ENCODE measurements at places on chromosomes 11 and 22.
A peak's percentile ranks its signal among the peaks of the same experiment; 100 is the strongest.

DNA sequence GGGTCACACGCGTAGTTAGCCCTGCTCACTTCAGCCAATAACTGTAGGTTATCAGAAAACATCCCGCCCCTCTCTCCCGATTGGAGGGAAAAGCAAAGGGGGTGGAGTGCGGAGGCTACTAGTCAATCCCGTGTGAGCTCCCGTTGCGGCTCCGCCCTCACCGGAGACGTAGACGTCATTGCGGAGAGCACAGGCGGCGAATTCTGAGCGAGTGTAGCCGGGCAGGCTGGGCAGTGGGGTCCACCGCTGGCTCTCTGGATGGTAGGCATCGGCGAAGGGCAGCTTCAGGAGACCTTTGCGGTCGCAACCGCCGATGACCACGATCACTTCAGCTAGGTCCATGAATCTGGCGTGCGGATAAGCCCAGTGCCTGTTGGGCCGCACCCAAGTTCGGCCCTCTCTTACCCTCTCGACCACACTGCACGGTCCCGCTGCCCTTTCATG is 4.7 kb downstream of the KLHL35 start:
- no peaks in the 10 kb centered on the region for H3K27me3 ChIP-seq
- H3K4me1 ChIP-seq: peaks cover 21% of the 10 kb centered on the region
- H3K27ac ChIP-seq: no peak overlapping the region
- peak; percentile 95 for DNase-seq

GRCh38 chr11:33892906-33893594 is 1.2 kb upstream of the LMO2 start:
- H3K4me3 ChIP-seq: no peak overlapping the region
- H3K36me3 ChIP-seq: no peaks in the 10 kb centered on the region
- no peak for DNase-seq
- H3K27ac ChIP-seq: no peak overlapping the region
- peaks cover 19% of the 10 kb centered on the region for H3K27me3 ChIP-seq
- no peaks in the 10 kb centered on the region for H3K4me1 ChIP-seq

- no peaks in the 10 kb centered on the region for H3K36me3 ChIP-seq
- no peaks in the 10 kb centered on the region for H3K27me3 ChIP-seq
- peak; percentile 74 for DNase-seq
- peak overlapping the region; percentile 44 for H3K4me3 ChIP-seq
- peaks cover 16% of the 10 kb centered on the region for H3K4me1 ChIP-seq
- no peak overlapping the region for H3K27ac ChIP-seq
These were observed 21.9 kb upstream of the SCN2B start for GRCh38 chr11:118198370-118198769.

GRCh38 chr11:68988491-68988890 is 7.7 kb upstream of the MRGPRD start:
- H3K27me3 ChIP-seq: peaks cover 41% of the 10 kb centered on the region
- no peak overlapping the region for H3K4me3 ChIP-seq
- H3K27ac ChIP-seq: no peak overlapping the region

DNA sequence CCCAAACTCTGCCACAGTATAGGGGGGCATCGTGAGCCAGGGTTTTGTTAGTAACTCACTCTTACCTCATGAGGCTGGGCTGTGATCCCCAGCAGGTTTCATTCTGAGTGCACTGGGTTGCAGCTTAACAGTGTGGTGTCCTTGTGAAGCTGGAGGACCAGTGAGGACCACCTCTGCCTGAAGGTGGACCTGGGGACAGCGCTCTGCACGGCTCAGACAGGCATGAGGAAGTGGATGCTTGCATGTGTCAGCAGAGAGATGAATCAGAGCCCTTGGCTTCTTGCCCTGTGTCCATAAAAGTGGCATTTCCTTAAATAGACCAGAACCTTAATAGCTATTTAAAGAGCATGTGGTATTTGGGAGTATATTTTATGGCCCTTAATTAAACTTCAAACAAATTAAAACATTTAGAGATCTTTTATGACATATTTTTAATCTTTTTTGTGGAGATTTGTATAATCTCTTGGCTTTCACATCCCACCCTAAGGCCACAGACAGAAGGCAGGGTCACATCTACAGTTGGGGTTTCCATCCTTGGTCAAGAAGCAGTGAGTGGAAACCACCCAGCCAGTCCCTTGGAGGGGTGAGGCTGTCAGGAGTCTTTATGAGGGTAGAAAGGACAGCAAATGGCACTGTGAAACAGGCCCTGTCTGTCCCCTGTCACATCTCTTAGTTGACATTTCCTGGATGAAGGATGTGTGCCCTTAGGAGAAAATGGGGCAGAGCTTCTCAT is 24.8 kb upstream of the ADORA2A start:
- DNase-seq: peak; percentile 97
- 0 out of 2 replicates have a peak, but pooled peaks cover 9% of the 10 kb centered on the region for H3K36me3 ChIP-seq
- peaks cover 33% of the 10 kb centered on the region for H3K4me1 ChIP-seq
- H3K4me3 ChIP-seq: peak overlapping the region; percentile 25
- no peaks in the 10 kb centered on the region for H3K27me3 ChIP-seq
- H3K27ac ChIP-seq: peak overlapping the region; percentile 77

GRCh38 chr22:47279337-47279736 is 516.9 kb downstream of the TBC1D22A start:
- no peak overlapping the region for H3K4me3 ChIP-seq
- no peak overlapping the region for H3K27ac ChIP-seq
- H3K36me3 ChIP-seq: no peaks in the 10 kb centered on the region

GRCh38 chr11:2561696-2562581 is 117.1 kb downstream of the KCNQ1 start:
- no peak overlapping the region for H3K27ac ChIP-seq
- no peaks in the 10 kb centered on the region for H3K27me3 ChIP-seq
- H3K36me3 ChIP-seq: no peaks in the 10 kb centered on the region
- H3K4me3 ChIP-seq: no peak overlapping the region

GRCh38 chr22:49079027-49079725 is 748.5 kb downstream of the BRD1 start:
- no peak for DNase-seq
- no peaks in the 10 kb centered on the region for H3K4me1 ChIP-seq
- H3K27me3 ChIP-seq: peaks cover 97% of the 10 kb centered on the region

DNA sequence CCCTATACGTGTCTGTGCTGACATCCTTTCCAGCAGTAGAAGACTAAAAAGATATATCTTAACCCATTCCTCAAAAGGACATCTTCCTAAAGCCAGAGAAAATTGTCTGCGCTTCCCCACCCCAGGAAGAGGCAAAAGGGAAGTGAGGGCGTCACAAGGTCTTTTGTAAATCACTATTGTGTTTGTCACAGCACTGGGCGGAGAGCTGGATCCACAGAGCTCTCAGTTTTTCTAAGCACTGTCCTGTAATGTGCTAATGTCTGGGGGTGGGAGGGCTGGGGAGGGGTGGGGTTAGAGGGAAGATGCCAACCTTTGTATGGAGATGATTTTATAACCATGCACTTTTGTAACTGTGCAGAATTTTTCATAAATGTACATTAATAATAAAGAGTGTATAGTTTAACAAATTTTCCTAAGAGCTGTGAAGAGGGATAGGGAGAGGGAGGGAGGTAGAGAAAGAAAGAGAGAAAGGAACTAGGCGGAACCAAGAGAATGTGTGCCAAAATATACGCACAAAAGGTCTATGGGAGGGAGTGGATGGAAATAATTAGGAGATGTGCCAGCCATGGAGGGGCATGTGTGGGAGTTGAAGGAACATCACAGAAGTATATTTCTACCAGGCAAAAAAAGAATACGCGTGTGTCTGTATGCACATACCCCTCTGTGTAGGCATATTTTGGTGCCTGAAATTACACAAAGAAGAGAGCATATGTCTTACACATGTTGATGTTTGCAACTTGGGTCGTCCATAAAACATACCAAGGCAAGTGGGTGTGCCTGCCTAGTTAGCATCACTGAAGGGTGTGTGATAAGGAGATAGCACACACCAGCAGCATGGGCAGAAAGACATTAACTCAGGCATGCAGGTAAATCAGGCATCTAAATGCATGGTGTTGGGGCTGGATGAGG is 9.8 kb downstream of the LRRC55 start:
- H3K4me1 ChIP-seq: no peaks in the 10 kb centered on the region
- no peak overlapping the region for H3K4me3 ChIP-seq
- no peak for DNase-seq
- no peak overlapping the region for H3K27ac ChIP-seq
- H3K27me3 ChIP-seq: peaks cover 49% of the 10 kb centered on the region

DNA sequence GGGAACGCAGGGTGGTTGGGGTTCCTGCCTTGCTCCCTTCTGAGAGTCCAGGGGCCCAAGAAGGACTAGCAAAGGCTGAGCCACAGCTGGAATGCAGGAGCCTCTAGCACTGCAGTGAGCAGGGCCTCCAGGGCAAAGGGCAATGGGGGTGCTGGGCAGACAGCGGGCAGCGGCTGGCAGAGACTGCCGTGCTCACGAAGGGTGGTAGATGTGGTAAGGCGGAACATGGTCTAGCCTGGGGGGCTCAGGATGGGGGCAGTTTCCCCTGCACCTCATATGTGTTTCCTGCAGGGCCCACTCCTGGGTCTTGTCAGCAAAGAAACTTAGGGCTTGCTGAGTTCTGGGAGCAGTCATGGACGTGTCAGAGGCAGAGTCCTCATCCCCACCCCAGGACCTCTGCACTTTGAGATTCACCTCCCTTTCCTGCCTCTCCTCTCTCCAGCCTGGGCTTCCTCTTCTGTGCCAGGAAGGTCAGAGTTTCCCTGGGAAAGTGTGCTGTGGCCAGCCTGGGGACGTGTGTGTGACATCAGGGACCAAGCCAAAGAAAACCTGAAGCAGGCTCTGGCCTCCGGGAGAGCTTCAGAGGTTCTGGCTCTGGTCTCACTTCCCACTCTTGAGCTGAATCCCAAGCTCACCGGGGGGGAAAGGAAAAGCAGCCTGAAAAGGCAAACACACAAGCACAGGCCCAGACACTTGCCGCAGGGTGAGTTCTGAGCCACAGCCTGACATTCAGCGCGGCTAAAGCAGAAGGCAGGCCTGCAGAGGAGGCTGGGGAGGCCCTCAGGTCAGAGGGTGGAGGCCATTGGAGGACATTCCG is 4.4 kb downstream of the MOGAT2 start:
- H3K27ac ChIP-seq: no peak overlapping the region
- peaks cover 11% of the 10 kb centered on the region for H3K4me1 ChIP-seq
- H3K4me3 ChIP-seq: no peak overlapping the region
- no peaks in the 10 kb centered on the region for H3K27me3 ChIP-seq

GRCh38 chr22:23789638-23790037 is 2.9 kb downstream of the SMARCB1 start:
- H3K27me3 ChIP-seq: no peaks in the 10 kb centered on the region
- peaks cover 21% of the 10 kb centered on the region for H3K4me1 ChIP-seq
- no peak for DNase-seq
- H3K27ac ChIP-seq: no peak overlapping the region

All from PC-9 (cell line).